ENCODE measurements at places on chromosomes 7 and 10.
A peak's percentile ranks its signal among the peaks of the same experiment; 100 is the strongest.

- DNase-seq = no peak
Measured at GRCh38 chr7:129067943-129068548, 13.1 kb upstream of the TNPO3 start.

DNA sequence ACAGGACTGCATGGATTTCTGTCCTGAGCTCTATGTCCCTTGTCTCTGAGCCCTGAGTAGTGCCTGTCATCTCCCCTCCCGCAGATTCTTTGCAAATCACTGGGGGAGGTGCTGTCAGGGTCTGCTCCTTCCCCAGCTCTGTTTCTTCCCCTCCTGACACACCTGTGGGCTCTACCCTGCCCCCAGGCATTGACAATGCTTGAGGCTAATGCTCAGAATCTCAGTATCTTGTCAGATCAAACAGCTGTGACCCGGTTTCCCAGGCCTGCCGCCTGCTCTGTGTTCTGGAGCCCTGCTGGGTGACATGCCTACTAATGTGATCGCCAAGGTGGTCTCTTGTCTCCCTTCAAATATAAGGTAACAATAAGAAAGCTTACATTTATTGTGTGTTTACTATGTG is 209.0 kb downstream of the POU6F2 start:
- DNase-seq = no peak

DNA sequence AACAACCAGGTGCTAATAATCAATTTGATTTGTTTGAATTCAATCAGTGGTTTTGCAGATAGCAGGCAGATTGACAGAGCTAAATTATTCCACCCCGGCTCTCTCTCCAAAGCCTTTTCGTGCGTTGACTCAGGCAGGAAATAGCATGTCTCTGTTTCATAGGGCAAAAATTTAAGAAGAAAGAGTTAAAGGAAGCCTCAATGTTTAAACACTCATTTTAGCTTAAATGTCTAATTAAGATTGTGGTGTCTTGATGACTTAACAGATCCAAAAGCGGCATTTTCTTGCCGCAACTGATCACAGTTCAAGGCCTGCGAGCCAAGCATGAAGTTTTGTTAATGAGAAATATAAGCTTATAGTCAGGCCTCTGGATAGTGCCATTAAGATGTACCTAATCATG is 1051.1 kb upstream of the AUTS2 start:
- DNase-seq = no peak

GRCh38 chr10:48658243-48658974 is 26.3 kb upstream of the WDFY4 start:
- DNase-seq = peak; percentile 38

- no peak for DNase-seq
Measured at GRCh38 chr10:101116754-101117153, 14.3 kb upstream of the TLX1 start.

DNA sequence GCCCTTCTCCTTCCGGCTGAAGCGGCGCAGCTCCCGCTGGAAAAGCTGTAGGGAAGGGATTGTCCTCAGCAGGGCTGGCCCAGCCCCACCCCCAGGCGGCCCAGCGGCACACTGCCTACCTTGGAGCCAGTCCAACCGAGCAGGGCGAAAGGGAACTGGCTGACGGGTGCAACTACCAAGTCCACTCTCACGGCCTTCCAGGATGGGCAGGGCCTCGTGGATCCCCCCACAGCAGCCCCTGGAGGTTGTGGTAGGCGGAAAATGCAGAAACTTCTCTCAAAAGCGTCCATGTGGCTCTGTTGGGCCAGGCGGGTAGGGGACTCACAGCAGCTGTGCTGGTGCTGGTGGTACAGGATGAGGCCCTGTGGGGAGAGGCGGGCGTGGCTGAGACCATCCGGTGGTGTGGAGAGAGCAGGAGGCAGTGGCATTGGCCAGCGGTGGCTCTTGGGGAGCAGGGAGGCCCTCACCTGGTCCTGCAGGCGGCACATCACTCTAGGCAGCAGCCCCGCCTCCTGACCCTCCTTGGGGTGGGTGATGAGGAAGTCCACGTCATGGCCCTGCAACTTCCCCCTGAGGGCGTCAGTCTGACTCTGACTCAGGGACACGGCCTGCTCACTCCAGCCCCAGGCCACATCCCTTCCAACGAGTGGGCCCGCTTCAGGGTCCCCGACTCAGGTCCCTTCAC is 8.4 kb upstream of the PGAM2 start:
- no peak for DNase-seq

DNA sequence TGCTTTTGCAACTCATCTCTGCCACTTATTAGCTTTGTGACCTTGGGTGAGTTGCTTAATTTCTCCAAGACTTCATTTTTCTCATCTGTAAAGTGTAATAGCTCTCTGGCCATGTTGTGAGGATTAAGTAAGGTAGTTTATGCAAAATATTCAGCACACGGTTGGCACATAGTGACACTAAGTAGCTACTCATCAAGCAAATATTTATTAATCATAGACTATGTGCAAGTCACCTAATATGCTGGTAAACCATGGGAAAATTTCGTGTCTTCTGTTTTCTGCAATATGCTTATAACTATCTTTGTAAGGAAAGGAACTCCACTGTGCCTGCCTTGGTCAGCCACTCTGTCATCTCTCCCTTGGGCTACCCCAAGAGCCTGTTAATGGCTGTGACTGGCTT is 50.3 kb upstream of the EGR2 start:
- DNase-seq = no peak

GRCh38 chr7:106982415-106982814 is 62.1 kb upstream of the PRKAR2B start:
- no peak for DNase-seq

GRCh38 chr10:20396701-20397100 is 500.4 kb downstream of the NEBL start:
- no peak for DNase-seq

DNA sequence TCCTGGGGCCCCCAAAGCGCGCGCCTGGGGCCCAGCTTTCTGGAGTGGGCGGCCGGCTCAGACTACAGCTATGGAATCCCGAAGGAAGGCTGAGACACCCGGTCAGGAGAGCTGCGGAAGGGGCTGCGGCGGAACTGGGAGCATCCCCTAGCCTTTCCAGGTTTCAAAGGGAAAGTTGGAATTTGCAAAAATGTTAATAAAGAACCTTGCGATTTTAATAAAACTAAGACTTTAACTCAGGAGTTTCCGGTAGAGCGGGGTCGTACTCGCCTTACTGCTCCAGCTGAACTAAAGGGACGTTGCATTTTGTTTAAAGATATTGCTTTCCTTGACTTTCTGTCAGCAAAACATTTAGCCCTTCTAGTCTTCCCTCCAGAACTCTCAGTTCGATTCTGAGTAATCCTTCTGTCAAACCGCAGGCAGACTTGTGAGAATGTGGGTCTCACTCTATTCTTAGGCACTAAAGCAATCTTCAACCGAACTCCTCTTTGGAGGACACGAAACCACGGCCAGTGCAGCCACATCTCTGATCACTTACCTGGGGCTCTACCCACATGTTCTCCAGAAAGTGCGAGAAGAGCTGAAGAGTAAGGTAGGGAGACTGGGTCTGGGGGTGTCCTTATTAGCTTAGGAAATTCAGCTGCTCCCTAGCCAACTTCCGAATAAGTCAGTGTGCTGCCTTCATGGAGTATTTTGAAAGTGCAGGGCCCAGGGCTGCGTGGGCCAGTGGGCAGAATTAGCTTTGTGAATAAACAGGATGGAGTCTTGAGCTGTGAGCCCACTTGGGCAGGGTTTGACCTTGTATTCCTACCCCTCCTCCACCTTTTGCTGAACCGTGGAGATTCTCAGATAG is 1.9 kb downstream of the CYP26A1 start:
- no peak for DNase-seq

DNA sequence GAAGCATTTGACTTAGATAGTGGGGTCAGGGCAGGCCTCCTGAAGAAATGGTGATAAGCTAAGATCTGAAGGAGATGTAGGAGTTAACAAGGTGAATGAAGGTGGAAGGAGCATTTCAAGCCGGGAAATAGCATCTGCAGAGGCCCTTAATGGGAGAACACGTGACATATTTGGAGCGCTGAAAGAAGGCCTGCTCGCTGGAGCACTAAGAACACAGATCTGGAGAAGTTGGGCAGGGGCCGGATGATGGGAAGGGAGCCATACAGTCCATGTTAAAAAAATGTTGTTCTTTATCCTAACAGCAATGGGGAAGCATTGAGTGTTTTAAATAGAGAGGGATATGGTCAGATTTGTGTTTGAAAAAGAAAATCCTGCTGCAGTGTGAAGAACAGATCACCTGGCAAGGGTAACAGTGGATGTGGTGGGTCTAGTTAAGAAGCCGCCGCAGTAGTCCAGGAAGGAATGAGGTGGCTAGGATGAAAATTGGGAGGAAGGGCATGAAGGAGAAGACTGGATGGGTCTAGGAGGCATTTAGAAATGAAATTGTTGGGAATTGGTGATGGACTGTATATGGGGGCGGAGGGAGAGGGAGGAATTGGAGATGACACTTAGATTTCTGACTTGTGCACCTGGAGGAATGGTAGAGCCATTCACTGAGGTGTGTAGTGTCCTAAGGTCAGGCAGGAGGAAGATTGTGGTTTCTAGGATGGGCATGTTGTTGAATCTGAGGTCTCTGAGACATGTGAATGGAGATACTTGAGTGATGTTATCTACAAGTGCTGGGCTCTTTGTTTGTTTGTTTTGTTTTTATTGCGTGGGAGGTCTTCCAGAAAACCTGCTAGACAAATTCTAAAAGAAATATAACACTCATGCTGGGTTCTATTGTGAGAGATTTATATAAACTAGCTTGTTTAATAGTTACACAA is 58.4 kb downstream of the MET start:
- DNase-seq = no peak

GRCh38 chr10:22518167-22518724 is 172.9 kb downstream of the SPAG6 start:
- no peak for DNase-seq

- DNase-seq = no peak
Measured at GRCh38 chr7:131170440-131171271, 157.0 kb upstream of the MKLN1 start.

DNA sequence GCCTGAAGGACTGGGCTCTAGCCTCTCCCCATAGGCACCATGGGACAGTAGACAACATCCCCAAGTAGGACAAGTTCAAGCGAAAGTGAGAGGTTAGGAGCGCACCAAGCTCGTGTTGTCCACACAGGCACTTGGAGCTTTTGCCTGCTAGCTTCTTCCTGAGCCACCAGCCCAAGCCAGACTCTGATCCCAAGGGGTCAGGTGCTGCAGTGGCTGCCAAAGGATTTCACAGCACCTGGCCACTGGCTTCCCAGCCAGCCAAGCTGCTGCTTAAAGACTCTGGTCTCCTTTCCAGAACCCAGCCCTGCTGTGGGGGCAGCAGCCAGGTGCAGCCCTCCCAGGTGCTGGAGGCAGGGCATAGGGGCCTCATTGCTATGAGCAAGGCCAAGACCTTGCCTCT is 33.0 kb upstream of the UNC5B start:
- DNase-seq = no peak

- DNase-seq = no peak
Measured at GRCh38 chr7:143407287-143408251, 1.1 kb downstream of the EPHA1 start.

GRCh38 chr7:27223941-27224575 is 18.5 kb upstream of the EVX1 start:
- no peak for DNase-seq

DNA sequence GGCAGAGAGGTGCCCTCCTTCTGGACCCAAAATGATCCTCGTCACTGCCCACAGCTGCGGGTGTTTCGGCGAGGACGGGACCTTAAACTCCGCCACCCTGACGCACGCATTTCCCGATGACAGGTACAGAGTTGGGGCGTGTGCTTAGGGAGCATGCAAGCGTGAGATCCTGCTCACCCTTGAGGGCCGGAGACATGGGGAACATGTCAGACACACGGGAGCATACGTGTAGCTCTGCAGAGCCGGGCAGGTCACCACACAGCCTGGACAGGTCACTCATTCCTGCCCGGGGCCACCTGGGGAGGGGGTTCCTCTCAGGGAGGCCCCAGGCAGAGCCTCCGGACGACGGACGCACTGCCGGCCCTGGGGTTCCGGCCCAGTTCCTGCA is 57.6 kb upstream of the PDGFA start:
- no peak for DNase-seq

- DNase-seq = no peak
Measured at GRCh38 chr7:10475940-10476641, 497.6 kb upstream of the PHF14 start.

GRCh38 chr10:80500572-80501380 is 36.9 kb upstream of the SH2D4B start:
- DNase-seq = no peak

DNA sequence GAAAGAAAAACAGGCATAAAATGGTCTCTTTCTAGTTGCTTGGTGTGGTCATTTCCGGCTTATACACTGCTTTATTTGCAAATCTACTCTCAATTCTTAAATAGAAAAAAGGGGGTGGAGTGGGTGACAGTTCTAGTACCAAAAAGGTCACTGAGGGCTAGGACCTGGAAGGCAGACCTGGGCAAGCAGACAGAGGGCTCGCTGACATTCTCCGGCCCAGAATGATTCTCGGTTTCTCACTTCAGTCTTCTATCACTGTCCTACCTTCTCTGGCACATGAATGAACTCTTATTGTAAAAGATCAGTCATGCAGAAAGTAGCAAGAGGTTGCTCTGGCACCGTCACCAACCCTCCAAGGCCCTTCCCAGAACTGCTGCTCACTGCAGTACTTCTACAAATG is 54.0 kb downstream of the MALSU1 start:
- no peak for DNase-seq

- no peak for DNase-seq
Measured at GRCh38 chr7:106485031-106485551, 175.9 kb downstream of the CCDC71L start.
